Sigmoid colon (tissue), 7 donors: ENCODE measurements at places on chromosomes 12 and 14. TPM values are rescaled to one million over a fixed set of nuclear protein-coding genes. Genes with fewer than 3 reads are reported as not detected.
A peak's percentile ranks its signal among the peaks of the same experiment; 100 is the strongest.

KRT78 gene
- polyA plus RNA-seq = 5.4 TPM

CPNE6 gene
- polyA plus RNA-seq = 0.42 TPM

DNA sequence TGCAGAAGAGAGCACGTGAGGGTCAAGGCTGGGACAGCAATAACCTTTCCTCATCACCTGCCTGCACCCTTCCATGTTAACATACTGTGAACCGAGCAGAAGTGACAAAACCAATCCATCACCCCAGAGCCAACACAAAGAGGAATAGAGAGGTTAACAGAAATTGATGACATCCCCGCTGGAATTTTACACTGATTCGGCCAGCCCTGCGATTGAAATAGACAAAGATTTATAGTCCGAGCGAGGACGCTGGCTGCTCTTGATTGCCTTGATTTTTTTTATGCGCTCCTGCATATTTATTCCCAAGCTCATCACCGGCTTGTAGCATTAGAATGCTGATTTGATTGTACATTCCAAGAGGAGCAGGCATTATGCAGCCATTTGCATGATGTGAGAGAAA is 729.7 kb downstream of the BCL11B start:
- H3K4me3 ChIP-seq = no peak overlapping the region
- no peak for DNase-seq
- H3K27ac ChIP-seq = no peak overlapping the region
- H3K4me1 ChIP-seq = no peaks in the 10 kb centered on the region
- H3K27me3 ChIP-seq = no peaks in the 10 kb centered on the region

DNA sequence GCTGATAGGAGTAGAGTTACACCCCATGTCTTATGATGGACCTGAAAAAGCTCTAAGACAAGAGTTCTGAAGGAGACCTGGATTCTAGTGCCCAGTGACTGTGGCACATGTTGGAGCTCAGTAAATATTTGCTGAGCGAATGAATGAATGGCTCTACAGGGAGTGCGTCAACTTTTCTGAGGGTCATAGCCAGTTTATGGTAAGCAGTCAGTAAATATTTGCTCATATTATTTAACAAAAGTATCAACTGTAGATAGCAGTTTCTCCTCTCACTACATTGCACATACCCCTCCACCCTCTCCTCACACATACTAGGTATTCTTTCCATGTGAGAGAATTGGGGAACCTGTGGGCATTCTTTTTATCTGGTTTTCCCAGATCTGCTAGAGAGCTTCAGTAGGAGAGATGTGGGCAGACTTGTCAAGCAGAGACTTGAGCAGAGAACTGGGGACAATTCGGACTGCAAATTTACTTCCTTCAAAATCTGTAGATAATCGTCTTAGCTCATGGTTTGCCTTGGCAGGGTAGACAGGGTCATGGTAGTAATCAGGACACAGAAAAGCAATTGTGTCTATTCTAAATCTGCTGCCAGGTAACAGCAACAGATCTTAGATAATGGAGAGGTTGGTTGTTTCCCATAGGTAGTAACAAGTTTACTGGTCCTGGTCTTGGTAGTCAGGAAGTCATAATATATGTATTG is 5.7 kb downstream of the SLC4A8 start:
- DNase-seq = no peak
- H3K36me3 ChIP-seq = no peaks in the 10 kb centered on the region
- no peaks in the 10 kb centered on the region for H3K27me3 ChIP-seq
- H3K4me1 ChIP-seq = no peaks in the 10 kb centered on the region
- H3K4me3 ChIP-seq = no peak overlapping the region

DNA sequence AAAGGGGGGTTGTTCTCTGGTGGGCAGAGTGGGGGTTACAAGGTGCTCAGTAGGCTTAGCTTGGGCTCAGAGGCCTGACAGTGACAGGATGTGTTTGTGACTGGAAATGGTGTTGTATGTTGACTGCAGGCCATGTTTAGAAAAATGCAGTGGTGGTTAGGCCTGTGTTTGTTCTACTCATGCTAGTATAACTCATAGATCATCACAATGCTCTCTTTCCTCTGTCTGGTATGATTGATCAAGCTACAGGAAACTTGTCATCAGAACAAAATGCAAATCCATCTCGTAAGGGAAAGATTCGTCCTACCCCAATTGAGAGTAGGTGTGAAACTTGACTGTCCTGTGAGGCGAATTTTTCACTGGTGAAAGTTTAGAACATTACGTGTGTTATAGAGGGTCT is 11.8 kb downstream of the TPH2 start:
- no peaks in the 10 kb centered on the region for H3K4me1 ChIP-seq
- DNase-seq = no peak
- H3K27ac ChIP-seq = no peak overlapping the region
- no peaks in the 10 kb centered on the region for H3K27me3 ChIP-seq
- H3K36me3 ChIP-seq = no peaks in the 10 kb centered on the region

DNA sequence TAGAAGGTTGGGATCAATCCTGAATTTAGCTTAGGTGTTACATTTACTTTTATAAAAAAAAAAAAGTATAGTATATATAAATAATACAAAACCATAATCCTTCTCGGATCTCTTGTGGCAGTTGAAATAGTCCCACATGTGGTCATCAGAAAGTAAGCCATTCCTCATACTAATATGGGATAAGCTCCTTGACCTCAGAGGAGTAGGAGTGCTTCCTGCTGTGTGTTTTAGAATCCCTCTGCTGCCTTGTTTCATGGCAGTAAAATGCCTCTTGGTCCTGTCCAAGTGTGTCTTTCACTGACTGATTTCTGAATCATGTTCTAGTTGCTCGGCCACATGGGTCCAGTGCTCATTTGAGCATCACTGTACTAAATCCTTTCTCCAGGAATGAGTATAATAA is 117.0 kb downstream of the NTN4 start:
- H3K4me3 ChIP-seq = no peak overlapping the region
- H3K27ac ChIP-seq = no peak overlapping the region
- H3K27me3 ChIP-seq = no peaks in the 10 kb centered on the region
- no peaks in the 10 kb centered on the region for H3K36me3 ChIP-seq
- no peak for DNase-seq

LBHD2 gene
- polyA plus RNA-seq = 0.17 TPM

SLC7A7 gene
- 15.6 TPM for polyA plus RNA-seq

GRCh38 chr12:132275110-132275531 is 54.3 kb downstream of the GALNT9 start:
- H3K4me3 ChIP-seq = no peak overlapping the region
- H3K27me3 ChIP-seq = peaks cover 31% of the 10 kb centered on the region
- H3K27ac ChIP-seq = no peak overlapping the region
- no peak for DNase-seq
- no peaks in the 10 kb centered on the region for H3K36me3 ChIP-seq

GRCh38 chr12:125586441-125586840 is 521.2 kb downstream of the AACS start:
- DNase-seq = no peak
- H3K4me3 ChIP-seq = no peak overlapping the region
- H3K36me3 ChIP-seq = no peaks in the 10 kb centered on the region
- no peaks in the 10 kb centered on the region for H3K4me1 ChIP-seq
- H3K27me3 ChIP-seq = no peaks in the 10 kb centered on the region

- no peaks in the 10 kb centered on the region for H3K4me1 ChIP-seq
- no peak overlapping the region for H3K27ac ChIP-seq
- H3K4me3 ChIP-seq = no peak overlapping the region
- H3K27me3 ChIP-seq = no peaks in the 10 kb centered on the region
Observed at GRCh38 chr14:101055106-101055662, 151.7 kb upstream of the RTL1 start.

GRCh38 chr14:69363055-69363454 is 35.0 kb downstream of the ERH start:
- H3K4me3 ChIP-seq = no peak overlapping the region
- no peaks in the 10 kb centered on the region for H3K36me3 ChIP-seq
- H3K4me1 ChIP-seq = no peaks in the 10 kb centered on the region
- no peaks in the 10 kb centered on the region for H3K27me3 ChIP-seq
- H3K27ac ChIP-seq = no peak overlapping the region

DNA sequence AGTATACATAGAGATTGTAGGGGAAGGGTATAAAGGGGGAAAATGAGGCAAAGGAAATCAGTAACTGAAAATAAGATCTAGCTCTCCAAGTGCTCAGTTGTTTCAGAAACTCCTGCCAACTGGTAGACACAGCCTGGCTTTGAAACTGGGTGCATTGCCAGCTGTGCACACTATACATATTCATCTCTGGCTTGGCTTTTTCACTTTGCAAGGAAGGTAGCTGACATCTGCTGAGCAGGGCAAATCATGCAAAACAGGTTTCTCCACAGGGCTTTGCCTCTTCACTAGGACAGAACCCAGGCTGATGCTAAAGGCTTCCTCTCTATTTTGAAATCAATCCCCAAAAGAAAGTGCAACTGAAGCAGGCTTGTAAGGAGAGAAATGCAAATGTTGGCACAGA is 101.5 kb downstream of the HELB start:
- no peak for DNase-seq
- H3K4me3 ChIP-seq = no peak overlapping the region
- H3K27me3 ChIP-seq = no peaks in the 10 kb centered on the region
- peaks cover 24% of the 10 kb centered on the region for H3K4me1 ChIP-seq

DNA sequence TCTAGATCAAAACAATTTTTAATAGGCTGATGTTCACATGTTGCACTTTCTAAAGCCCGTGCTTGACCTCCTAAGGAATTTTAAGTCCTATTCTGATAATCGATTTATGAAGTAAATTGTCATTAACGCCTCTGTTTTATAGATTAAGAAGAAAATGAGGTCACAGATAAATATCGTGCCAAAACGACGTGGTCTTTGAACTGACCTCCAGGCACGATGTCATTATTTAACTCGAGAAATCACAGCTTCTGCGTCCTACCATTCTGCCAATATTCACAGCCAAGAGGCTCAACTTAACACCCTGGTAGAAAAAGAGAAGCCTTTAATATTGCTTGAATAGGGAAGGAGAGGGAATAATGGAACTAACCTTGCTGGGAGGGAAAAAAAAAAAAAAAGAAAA is 888 bp upstream of the EEA1 start:
- H3K27me3 ChIP-seq = no peaks in the 10 kb centered on the region
- peak overlapping the region; percentile 99 for H3K4me3 ChIP-seq
- no peaks in the 10 kb centered on the region for H3K4me1 ChIP-seq
- no peak for DNase-seq

GRCh38 chr14:91310606-91311283 is 66.2 kb upstream of the GPR68 start:
- no peak for DNase-seq
- no peaks in the 10 kb centered on the region for H3K36me3 ChIP-seq
- H3K4me1 ChIP-seq = no peaks in the 10 kb centered on the region

- H3K27me3 ChIP-seq = no peaks in the 10 kb centered on the region
- H3K4me1 ChIP-seq = no peaks in the 10 kb centered on the region
- H3K36me3 ChIP-seq = no peaks in the 10 kb centered on the region
- peak overlapping the region; percentile 47 for H3K27ac ChIP-seq
- DNase-seq = no peak
Observed at GRCh38 chr12:5720381-5721005, 224.6 kb downstream of the ANO2 start.

DNA sequence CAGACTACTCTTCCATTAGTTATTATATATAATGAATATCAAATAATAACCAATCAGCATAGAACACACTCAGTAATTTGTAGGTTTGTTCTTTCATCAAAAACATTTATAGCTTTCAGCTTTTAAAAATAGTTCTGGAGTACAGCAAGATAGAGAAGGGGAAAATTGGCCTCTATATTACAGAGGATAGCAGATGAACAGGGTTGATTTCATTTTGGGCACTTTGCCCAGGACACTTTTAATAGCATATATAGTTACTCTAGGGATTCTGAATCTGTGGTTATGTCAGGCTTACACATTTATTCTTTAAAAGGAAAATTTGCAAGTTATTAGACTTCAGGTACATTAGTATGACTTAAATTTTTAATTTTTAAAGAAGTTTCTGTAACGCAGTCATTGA is 52.6 kb downstream of the IFT81 start:
- no peak for DNase-seq
- H3K36me3 ChIP-seq = no peaks in the 10 kb centered on the region
- no peaks in the 10 kb centered on the region for H3K27me3 ChIP-seq
- H3K27ac ChIP-seq = no peak overlapping the region
- no peak overlapping the region for H3K4me3 ChIP-seq
